Cerebellum (tissue), 4 donors: ENCODE measurements at places on chromosomes 5 and 9.

GRCh38 chr9:33099754-33100153 lies 23.3 kb upstream of the SMU1 start:
- no peak for DNase-seq

- no peak for DNase-seq
These were observed 10.0 kb downstream of the MEF2C start for GRCh38 chr5:88872971-88873370.

DNA sequence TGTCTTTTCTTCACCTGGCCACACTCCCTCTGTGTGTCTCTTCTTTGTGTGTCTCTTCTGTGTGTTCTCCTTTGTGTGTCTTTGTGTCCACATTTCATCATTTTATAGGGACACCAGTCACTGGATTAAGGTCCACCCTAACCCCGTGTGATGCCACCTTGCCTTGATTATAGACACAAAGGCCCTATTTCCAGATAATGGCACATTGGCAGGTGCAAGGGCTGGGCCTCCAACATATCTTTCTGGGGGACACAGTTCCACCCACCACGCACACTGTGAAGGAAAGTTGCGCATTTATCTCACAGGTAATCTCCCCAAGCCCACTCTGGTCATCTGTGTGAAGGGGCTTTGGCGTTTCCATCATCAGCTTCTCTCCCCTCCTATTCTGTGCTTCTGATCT lies 334.6 kb upstream of the IRX1 start:
- no peak for DNase-seq

- DNase-seq: no peak
These were observed 46.3 kb upstream of the FOXE1 start for GRCh38 chr9:97806721-97807120.
